Activated gamma-delta T cell (primary cell): ENCODE measurements at places on chromosomes 3 and 15.

DNA sequence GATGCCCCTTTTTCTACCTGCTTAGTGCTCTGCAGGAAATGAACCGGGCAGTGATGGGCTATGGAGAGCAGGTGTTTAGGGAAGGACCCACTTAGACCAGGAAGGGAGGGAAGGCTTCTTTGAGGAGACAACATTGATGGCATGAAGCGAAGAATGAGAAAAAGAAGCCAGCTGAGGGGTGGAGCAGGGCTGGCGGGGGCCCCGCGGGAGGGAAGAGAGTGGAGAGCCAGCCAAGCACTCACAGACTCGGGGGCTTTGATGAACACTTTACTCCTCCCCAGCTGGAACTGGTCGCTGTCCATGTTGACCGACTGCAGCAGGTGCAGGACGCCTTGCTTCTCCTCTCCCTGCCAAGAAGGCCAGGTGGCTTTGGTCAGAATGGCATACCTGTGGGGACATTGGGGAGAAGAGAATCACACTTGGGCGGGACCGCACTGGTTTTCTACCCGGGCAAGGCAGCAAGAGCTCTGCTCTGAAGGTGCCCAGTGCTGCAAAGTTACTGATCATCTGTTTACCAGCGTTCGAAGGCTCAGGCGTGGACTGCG is 28.4 kb upstream of the LDHAL6B start:
- DNase-seq = no peak

DNA sequence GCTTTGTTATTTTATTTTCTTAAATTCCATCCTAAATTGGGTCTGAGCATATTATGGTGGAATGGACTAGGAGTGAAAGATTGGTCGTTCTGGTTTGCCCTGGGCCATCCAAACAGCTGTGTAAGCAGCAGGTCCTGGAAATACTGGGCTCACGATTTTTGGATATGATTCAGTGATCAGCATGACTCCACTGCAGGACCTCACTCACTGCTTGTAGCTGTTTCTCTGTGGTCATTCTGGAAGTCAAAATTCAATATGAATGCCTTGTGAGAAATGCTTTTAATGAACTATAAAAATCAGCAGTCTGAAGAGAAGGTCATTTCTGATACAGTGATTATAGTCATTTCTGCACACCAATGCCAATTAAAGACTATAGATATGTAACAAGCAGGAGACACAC is 185.0 kb downstream of the RBMS3 start:
- no peak for DNase-seq

- no peak for DNase-seq
These were observed 13.5 kb downstream of the TBC1D2B start for GRCh38 chr15:78063970-78064385.

DNA sequence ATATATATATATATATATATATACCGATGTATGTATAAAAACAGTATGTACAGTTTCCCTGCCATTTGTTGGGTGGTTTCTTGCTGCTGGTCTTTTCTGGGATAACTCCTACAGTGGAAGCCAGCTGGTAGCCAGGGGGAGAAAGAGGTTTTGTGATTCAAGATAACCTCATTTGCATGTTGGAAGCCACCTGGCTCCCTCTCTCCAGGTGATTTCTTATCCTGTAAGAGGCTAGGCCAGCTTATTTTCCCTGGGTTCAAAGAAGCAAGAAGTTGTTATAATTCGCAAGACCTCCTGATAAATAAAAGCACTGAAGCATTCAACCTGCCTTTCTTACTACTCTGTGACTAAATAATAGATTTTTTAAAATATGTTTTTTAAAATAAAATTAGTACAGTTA is 443.3 kb downstream of the VGLL3 start:
- DNase-seq = no peak
